Activated CD4-positive, alpha-beta T cell treated with anti-CD3 and anti-CD28 coated beads, Interleukin-2, amount 10 ng/mL, durations not matched to agents 24 days and 14 days (primary cell): ENCODE measurements at places on chromosomes 4 and X. TPM values are rescaled to one million over a fixed set of nuclear protein-coding genes. Genes with fewer than 3 reads are reported as not detected.

DNA sequence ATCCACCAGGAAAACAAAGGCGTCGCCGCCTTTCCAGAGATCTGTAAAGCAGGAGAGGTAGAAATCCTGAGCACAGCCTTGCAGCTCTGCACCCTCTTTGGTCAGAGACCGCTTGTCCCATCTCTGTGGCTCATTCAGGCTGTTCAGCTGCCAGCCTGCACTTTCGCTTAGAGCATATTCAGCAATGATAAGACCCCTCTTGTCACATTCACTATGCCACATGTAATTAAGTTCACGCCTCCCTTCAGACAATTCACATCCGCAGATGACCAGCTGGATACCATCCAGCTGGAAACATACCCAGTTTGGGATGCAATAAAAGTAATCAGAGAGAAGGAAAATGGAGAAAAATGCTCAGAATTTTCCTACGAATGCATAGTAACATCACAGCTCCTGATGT, 335.4 kb downstream of the UNC5C start:
- H3K27ac ChIP-seq = no peak overlapping the region
- H3K4me3 ChIP-seq = no peak overlapping the region
- no peaks in the 10 kb centered on the region for H3K4me1 ChIP-seq
- no peak for DNase-seq

GRCh38 chr4:2332976-2333319, 71.0 kb upstream of the MXD4 start:
- H3K27me3 ChIP-seq = peaks cover 5% of the 10 kb centered on the region
- H3K4me3 ChIP-seq = no peak overlapping the region
- H3K36me3 ChIP-seq = peaks cover 4% of the 10 kb centered on the region
- DNase-seq = no peak

DNA sequence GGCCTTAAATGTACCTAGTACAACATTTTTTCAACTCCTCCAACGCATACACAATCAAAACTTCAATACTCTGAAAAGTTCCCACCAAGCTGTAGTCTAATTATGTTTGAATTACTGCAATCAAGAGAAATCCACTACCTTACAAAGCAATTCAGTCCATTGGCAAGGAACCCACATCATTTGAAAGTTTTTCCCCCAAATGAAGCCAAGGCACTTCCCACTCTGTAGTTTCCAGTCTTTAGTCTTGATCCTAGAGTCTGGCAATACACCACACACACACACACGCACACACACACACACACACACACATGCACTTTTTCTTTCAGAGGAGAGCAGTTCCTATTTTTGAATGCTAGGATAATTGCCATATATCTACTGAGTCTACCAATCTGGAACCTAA, 79.6 kb downstream of the ANTXR2 start:
- H3K4me3 ChIP-seq = no peak overlapping the region
- peaks cover 15% of the 10 kb centered on the region for H3K4me1 ChIP-seq
- no peak overlapping the region for H3K27ac ChIP-seq
- H3K27me3 ChIP-seq = no peaks in the 10 kb centered on the region
- peaks cover 42% of the 10 kb centered on the region for H3K36me3 ChIP-seq

SH3TC1 gene
- 16.0 and 20.9 TPM in 2 replicates for total RNA-seq

DNA sequence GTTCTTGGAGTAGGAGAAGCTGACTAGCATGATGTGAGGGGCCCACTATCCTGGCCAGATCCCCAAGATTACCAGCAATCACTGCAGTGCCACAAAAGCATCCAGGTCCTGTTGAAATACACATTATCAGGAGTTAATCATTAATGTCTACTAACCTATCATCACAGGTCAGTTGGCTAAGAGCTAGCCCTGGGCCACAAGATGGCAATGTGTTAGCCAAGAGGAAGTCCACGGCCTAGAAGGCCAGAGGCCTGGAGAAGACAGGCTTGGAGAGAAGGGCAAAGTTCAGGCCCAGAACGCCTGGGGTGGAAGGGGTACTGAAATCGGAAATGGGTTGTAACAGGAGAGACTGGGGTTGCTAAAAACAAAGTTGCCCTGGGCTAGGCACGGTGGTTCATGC, 19.9 kb upstream of the KIAA1210 start:
- no peaks in the 10 kb centered on the region for H3K4me1 ChIP-seq
- no peak overlapping the region for H3K4me3 ChIP-seq
- no peak overlapping the region for H3K27ac ChIP-seq
- no peak for DNase-seq

GRCh38 chr4:89737888-89738287, 99.1 kb downstream of the SNCA start:
- H3K27ac ChIP-seq = no peak overlapping the region
- peaks cover 2% of the 10 kb centered on the region for H3K4me1 ChIP-seq
- H3K4me3 ChIP-seq = no peak overlapping the region
- no peaks in the 10 kb centered on the region for H3K36me3 ChIP-seq
- H3K27me3 ChIP-seq = peaks cover 4% of the 10 kb centered on the region

GC gene
- not detected in 2 replicates for total RNA-seq

PCDH19 gene
- not detected in 2 replicates for total RNA-seq

PLAC1 gene
- total RNA-seq = not detected in 2 replicates

GRCh38 chr4:39042366-39042765, 10.2 kb upstream of the TMEM156 start:
- H3K4me3 ChIP-seq = no peak overlapping the region
- no peaks in the 10 kb centered on the region for H3K27me3 ChIP-seq
- H3K27ac ChIP-seq = peak overlapping the region; percentile 21
- H3K4me1 ChIP-seq = peaks cover 45% of the 10 kb centered on the region
- DNase-seq = peak; percentile 52

DIPK2B gene
- not detected in 2 replicates for total RNA-seq

ZBTB33 gene
- 14.4 and 14.6 TPM in 2 replicates for total RNA-seq

DNA sequence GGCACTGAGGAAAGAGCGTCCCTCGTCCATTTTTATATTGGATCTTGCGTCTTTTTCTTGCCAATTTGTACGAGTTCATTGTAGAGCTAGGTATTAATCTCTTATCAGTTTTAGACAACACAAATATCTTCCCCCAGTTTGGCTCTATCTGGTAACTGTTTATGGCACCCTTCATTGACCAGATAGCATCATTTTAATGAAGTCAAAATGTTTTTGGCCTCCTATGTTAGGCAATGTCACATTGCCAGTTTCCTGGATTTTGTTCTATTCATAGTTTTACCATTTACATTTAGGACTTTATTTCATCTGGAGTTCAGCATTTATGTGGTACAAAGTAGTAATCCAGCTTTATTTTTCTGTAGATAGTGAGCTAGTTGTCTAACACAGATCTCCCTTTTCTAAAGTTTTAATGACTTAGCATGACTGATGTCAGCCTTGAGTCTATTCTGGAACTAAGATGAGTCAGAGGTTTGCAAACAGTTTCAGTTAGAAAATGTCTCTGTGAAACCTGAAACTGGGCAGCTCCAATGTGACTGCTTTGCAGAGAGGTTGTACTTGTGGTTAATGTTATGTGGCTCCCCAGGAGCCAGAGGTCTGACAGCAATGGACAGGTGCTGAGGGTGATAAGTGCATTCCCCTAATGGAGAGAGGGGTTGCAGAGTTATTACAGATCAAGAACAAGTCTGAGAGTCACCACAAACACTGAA, 5.3 kb upstream of the STBD1 start:
- peaks cover 9% of the 10 kb centered on the region for H3K27me3 ChIP-seq
- no peak overlapping the region for H3K4me3 ChIP-seq
- H3K36me3 ChIP-seq = peaks cover 5% of the 10 kb centered on the region
- H3K4me1 ChIP-seq = peaks cover 39% of the 10 kb centered on the region

DNA sequence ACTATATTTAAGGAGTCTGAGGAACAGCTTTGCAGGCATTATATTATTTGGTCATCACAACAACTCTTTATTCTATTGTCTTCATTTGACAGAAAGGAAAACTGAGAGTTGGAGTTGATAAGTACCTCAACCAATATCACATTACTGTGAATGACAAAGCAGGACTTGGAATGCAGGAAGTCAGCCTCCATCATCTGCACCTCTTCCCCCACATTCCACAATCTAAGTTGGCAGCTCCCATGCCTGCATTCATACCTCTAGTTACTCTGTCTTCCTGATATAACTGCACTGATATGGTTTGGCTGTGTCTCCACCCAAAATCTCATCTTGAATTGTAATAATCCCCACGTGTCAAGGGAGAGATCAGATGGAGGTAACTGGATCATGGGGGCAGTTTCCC, 356.7 kb downstream of the GALNTL6 start:
- H3K4me1 ChIP-seq = no peaks in the 10 kb centered on the region
- H3K4me3 ChIP-seq = no peak overlapping the region
- H3K36me3 ChIP-seq = no peaks in the 10 kb centered on the region
- no peak for DNase-seq
- no peak overlapping the region for H3K27ac ChIP-seq
- H3K27me3 ChIP-seq = no peaks in the 10 kb centered on the region

TCP11X2 gene
- not detected in 2 replicates for total RNA-seq

GRCh38 chrX:154738011-154738738, 12.7 kb downstream of the GAB3 start:
- DNase-seq = peak; percentile 71
- H3K36me3 ChIP-seq = peaks cover 7% of the 10 kb centered on the region
- peak overlapping the region; percentile 53 for H3K4me3 ChIP-seq
- peak overlapping the region; percentile 44 for H3K27ac ChIP-seq
- H3K27me3 ChIP-seq = no peaks in the 10 kb centered on the region

DNA sequence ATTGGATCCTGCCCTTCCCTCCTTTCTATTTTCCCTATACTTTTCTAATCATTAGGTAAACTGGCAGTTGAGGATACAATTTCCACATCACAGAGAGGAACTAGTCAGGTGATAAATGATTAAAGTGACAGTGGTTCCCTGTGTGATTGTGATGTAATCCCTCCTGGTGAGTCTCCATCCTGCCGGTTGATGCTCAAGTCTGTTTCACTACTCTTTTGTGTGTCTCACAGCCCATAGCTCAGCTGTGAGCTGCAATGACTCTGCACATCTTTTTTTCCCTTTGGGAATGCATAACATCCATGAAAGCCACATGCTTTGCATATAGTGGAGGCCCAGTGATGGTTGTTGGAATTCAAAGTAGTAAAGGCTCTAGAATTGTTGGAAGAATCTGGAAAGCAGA, 60.4 kb downstream of the CCNI start:
- peaks cover 12% of the 10 kb centered on the region for H3K36me3 ChIP-seq
- DNase-seq = no peak
- H3K27me3 ChIP-seq = peaks cover 7% of the 10 kb centered on the region
- H3K4me3 ChIP-seq = no peak overlapping the region

DNA sequence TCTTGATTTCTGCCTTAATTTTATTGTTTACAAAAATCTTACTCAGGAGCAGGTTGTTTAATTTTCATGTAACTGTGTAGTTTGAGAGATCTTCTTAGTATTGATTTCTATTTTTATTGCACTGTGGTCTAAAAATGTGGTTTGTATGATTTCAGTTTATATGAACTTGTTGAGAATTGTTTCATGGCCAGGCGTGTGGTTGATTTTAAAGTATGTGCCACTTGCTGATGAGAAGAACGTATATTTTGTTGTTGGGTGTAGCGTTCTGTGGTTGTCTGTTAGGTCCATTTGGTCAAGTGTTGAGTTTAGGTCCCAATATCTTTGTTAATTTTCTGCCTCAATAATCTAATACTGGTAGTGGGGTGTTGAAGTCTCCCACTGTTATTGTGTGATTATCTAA, 996.8 kb downstream of the PCDH19 start:
- no peaks in the 10 kb centered on the region for H3K36me3 ChIP-seq
- H3K4me1 ChIP-seq = no peaks in the 10 kb centered on the region
- DNase-seq = no peak
- H3K4me3 ChIP-seq = no peak overlapping the region

TMEM154 gene
- 7.9 and 9.0 TPM in 2 replicates for total RNA-seq

DNA sequence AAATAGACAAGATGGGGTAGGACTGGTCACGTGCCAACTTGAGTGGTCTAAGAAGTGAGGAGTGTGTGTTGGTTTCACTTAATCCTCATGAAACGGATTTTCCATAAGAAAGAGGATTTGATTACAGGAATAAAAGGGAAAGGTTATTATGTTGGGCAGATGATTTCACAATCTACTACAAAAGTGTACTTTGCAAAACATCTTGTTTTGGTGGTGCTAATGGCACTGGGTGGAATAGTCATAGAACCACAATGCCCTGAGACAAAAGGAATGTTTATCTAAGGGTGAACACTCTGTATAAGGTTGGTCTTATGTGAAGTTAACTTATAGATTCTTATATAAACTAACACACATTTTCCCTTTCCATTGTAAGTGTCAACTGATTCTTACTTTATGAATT, 45.6 kb downstream of the GLUD2 start:
- H3K4me1 ChIP-seq = no peaks in the 10 kb centered on the region
- H3K4me3 ChIP-seq = no peak overlapping the region
- H3K36me3 ChIP-seq = no peaks in the 10 kb centered on the region

GRCh38 chr4:112593438-112594133, 43.1 kb downstream of the ZGRF1 start:
- no peak for DNase-seq
- H3K27ac ChIP-seq = no peak overlapping the region
- peaks cover 20% of the 10 kb centered on the region for H3K36me3 ChIP-seq
- peaks cover 2% of the 10 kb centered on the region for H3K4me1 ChIP-seq
- no peak overlapping the region for H3K4me3 ChIP-seq
- no peaks in the 10 kb centered on the region for H3K27me3 ChIP-seq

DNA sequence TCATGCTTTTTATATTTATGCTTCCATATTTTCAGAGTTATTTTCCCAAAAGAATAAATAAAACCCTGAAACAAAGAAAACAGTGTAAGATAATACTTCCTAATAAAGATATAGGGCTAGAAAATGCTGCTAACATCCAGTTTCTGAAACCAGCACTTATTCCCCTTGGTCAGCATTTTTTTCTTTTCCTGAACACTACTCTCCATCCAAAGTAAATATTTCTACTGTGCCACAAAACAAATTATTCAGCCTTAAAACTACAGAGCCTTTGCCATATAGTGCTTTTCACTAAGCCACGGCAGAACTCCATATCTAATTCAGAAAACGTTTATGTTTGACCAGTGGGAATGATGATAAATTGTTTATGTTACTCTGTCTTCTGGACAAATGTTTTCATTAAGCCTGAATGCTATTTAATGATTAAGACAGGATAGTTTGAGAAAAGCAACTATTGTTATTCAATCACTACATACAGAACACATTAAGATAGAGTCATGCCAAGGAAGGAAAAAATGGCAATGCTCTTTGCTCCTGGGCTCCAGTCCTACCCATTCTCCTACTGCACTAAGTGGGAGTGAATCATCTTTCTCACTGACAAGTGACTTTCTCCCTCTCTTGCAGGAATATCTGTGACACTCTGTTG, 723.9 kb downstream of the FAT4 start:
- no peak for DNase-seq
- no peaks in the 10 kb centered on the region for H3K4me1 ChIP-seq
- H3K27ac ChIP-seq = no peak overlapping the region
- H3K27me3 ChIP-seq = no peaks in the 10 kb centered on the region
- H3K36me3 ChIP-seq = no peaks in the 10 kb centered on the region

GRCh38 chrX:73812256-73812655, 249.3 kb downstream of the CHIC1 start:
- H3K4me3 ChIP-seq = no peak overlapping the region
- H3K27me3 ChIP-seq = no peaks in the 10 kb centered on the region
- no peaks in the 10 kb centered on the region for H3K36me3 ChIP-seq
- DNase-seq = no peak

- H3K4me3 ChIP-seq = no peak overlapping the region
- no peak for DNase-seq
- peaks cover 12% of the 10 kb centered on the region for H3K4me1 ChIP-seq
- H3K27me3 ChIP-seq = peaks cover 21% of the 10 kb centered on the region
Measured at GRCh38 chr4:15965325-15965724, 2.4 kb upstream of the FGFBP2 start.

CITED1 gene
- total RNA-seq = not detected in 2 replicates

- peaks cover 64% of the 10 kb centered on the region for H3K36me3 ChIP-seq
- H3K27me3 ChIP-seq = no peaks in the 10 kb centered on the region
- peaks cover 7% of the 10 kb centered on the region for H3K4me1 ChIP-seq
- peak overlapping the region; percentile 42 for H3K27ac ChIP-seq
Measured at GRCh38 chr4:17597517-17597916, 16.9 kb upstream of the MED28 start.

HDAC6 gene
- 50.6 and 55.2 TPM in 2 replicates for total RNA-seq

- no peaks in the 10 kb centered on the region for H3K36me3 ChIP-seq
- H3K4me1 ChIP-seq = no peaks in the 10 kb centered on the region
- H3K27ac ChIP-seq = no peak overlapping the region
- DNase-seq = no peak
- H3K4me3 ChIP-seq = no peak overlapping the region
Measured at GRCh38 chr4:112001041-112001440, 144.2 kb upstream of the FAM241A start.
